Left renal cortex interstitium (tissue), 4 donors: ENCODE measurements at places on chromosomes 3 and 15. TPM values are rescaled to one million over a fixed set of nuclear protein-coding genes. Genes with fewer than 3 reads are reported as not detected.

- DNase-seq = no peak
These were observed 24.7 kb upstream of the DYNC1LI1 start for GRCh38 chr3:32595323-32595722.

GRCh38 chr3:13282358-13282985, 137.7 kb downstream of the NUP210 start:
- no peak for DNase-seq

GRCh38 chr3:117631781-117632180, 922.2 kb downstream of the TUSC7 start:
- DNase-seq = no peak

DNA sequence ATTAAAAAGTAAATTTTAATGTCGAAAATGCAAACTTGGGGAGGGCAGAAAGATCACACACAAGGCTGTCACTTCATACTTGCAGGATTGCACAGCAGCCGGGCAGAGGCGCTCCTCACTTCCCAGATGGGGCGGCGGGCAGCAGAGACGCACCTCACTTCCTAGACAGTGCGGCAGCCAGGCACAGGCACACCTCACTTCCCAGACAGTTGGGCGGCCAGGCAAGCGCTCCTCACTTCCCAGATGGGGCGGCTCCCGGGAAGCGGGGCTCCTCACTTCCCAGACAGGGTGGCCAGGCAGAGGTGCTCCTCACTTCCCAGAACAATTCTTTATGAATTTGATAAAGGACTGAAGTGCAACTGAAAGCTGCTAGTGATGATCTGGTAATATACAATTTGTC, 21.2 kb downstream of the RLBP1 start:
- DNase-seq = no peak

DNA sequence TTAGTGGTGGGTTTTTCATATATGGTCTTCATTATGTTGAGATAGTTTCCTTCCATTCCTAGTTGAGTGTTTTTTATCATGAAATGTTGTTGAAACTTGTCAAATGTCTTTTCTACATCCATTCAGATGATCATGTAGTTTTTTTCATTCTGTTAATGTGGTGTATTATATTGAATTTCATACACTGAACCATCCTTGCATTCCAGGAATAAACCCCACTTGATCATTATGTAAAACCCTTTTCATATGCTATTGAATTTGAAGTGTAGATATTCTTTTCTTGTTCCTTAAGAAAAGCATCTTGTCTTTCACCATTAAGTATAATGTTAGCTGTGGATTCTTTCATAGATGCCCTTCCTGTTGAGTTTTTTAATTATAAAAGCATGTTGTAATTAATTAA, 42.9 kb downstream of the PIAS1 start:
- DNase-seq = no peak

REC114 gene
- polyA plus RNA-seq = not detected

- no peak for DNase-seq
These were observed 1.3 kb downstream of the SACM1L start for GRCh38 chr3:45690336-45691035.

DNA sequence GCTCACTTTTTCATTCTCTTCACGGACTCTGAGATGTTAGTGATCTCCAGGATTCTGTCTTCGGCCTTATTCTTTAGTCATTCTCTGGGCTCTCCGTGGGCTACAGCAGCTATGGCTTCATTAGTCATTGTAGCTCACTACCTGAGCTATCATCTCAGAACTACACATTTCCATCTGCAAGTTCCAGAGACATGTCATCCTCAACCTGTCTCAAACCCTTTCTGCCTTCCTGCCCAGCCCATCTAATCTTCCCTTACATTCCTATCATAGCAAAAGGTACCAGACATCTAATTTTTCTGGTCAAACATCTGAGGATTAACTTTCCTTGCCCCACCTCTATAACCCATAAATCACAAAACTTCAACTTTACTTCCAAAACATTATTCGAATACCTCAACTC, 13.2 kb downstream of the TSPAN3 start:
- DNase-seq = no peak
